Large intestine (tissue), 12 donors: ENCODE measurements at places on chromosomes 13 and 19. TPM values are rescaled to one million over a fixed set of nuclear protein-coding genes. Genes with fewer than 3 reads are reported as not detected.

GZMM gene
- 2.0 TPM for polyA plus RNA-seq

GFY gene
- polyA plus RNA-seq, result not detected

CFAP97D2 gene
- polyA plus RNA-seq, result 0.06 TPM

KLF2 gene
- 21.7 TPM for polyA plus RNA-seq

NCAN gene
- 0.39 TPM for polyA plus RNA-seq

ARHGEF7 gene
- 75.2 TPM for polyA plus RNA-seq

CLDND2 gene
- 2.7 TPM for polyA plus RNA-seq

C19orf38 gene
- polyA plus RNA-seq, result 2.7 TPM

DNA sequence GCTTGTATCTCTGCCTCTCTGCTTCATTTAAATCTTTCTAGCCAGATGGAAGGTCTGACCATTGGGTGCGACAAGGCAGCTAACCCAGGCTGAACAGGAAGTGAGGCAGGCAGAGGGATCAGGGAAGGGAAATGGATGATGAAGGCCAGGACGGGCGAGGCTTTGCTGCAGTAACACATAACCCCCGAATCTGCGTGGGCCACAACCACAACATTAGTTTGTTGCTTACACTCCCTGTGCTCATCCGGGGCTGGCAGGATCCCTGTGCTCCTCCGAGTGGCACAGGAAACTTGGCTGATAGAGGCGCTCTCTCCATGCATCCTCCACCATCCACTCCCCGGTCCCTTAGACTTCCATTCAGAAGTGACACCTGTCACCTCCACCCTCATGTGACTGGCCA lies 1.1 kb upstream of the FLT3LG start:
- DNase-seq, result no peak

DNA sequence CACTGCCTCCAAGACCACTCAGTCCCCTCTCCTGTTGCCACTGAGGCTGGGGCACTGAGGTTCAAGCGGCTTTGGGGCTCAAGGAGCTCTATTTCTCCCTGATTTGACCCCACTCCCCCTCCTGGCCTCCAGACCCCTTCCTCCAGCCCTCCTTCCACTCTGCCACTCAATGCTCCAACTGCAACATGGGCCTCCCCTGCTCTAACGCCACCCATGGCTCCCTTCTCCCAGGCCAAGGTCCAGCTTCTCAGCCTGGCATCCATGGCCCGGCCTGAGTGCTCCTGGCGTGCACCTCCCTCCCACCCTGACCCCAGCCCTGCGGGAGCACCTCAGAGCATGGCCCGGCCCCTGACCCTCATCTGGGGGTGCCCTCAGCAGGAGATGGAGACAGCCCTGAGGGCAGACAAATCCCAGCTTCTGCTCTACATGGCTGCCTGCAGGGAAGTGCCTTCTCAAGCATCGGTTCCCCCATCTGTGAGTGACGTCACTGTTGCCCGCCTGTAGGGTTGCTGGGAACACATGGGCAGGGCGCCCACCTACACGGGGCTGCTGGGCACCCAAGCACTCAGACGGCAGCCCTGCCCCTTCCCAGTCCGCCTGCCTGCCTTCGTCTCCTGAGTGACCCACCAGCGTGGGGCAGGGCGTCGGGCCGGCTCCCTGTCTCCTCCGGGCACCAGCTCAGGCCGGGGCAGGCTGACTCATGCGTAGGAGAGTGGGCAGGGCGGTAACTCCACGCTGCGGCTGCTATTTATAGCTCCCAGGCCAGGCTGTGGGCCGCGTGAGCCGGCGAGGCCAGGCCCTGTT lies 1.6 kb upstream of the DIRAS1 start:
- DNase-seq, result no peak

- no peak for DNase-seq
These were observed 18.5 kb downstream of the KCNRG start for GRCh38 chr13:50033725-50034124.

DNA sequence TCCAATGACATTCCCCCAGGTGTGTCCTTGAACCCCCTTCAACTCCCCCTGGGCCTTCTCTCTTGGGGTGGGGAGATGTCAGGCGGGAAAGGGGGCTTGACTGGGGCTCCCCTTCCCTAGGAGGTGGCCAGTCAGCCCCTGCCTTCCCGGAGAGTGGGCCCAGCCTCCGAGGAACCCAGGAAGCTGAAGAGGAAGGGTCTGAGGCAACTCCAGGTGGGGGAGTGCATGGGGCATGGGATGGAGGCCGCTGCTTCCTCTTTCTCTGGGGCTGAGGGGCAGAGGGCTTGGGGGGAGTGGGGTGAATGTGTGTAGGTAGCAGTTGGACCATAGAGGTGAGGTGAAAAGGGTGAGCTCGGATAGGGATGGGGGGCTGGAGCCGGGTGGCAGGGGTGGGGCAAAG lies 2.7 kb upstream of the INAFM1 start:
- no peak for DNase-seq

DNA sequence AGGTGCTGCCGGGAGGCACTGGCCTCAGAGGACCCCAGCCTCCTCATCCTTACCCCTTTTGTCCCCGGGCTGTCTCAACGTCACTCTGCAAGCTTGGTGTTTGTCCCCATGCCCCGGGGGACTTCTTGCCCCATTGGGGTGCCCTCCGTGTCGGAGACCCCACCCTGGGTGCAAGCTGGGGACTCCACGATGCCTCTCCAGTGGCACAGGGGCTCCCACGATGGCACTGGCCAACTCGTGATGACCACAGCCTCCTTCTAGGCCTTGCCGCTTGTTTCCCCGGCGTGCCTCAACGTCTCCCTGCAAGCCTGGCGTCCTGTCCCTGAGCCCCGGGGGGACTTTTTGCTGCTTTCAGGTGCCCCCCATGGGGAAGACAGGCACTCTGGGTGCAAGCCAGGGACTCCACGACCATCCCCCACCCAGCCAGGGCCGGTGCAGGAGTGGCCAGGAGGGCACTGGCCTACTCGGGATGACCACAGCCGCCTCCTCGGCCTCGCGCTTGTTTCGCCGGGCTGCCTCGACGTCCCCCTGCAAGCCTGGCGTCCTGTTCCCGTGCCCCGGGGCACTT lies 237.0 kb downstream of the TUBA3C start:
- DNase-seq, result no peak

GRCh38 chr13:109919715-109920375 lies 133.5 kb upstream of the IRS2 start:
- no peak for DNase-seq

GRCh38 chr19:55606471-55606787 lies 982 bp downstream of the ZNF865 start:
- no peak for DNase-seq

- DNase-seq, result peak; percentile 21
These were observed 86.3 kb downstream of the LRCH1 start for GRCh38 chr13:46639033-46639981.

GRCh38 chr19:52214241-52214640 lies 24.4 kb downstream of the PPP2R1A start:
- no peak for DNase-seq

DNA sequence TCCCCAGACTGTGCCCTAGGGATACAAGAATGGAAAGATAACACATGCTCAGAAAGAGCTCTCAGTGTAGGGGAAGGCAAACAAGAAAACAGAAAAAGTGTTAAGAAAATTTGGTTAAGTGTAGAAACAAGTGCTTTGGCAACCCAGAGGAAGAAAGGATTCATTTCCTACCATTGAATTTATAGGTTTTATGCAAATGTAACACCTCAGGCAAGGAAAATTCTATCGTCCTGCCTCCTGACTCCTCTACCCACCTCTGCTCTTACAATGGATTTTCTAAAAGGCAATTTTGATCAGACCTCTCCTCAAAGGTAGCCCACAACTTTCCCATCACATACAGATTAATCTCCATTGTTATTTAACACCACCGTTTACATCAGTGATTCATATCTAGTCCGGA lies 298.7 kb downstream of the RFC3 start:
- DNase-seq, result no peak

DNA sequence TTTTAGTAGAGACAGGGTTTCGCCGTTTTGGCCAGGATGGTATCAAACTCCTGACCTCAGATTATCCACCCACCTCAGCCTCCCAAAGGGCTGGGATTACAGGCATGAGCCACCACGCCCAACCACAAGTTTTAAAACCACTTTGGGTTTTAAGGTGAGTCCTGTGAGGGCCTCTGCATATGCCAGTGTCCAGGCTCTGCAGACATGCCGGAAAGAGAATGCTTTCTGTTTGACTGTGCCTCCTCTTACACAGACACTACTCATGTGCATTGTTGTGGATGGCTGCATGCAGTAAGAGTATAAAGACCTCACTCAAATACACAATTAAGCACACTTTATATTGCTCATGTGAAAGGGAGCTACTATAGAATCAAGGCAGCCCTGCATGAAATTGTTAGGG lies 20.8 kb upstream of the SLC25A30 start:
- DNase-seq, result no peak

GRCh38 chr13:43861863-43862262 lies 17.7 kb downstream of the CCDC122 start:
- no peak for DNase-seq

DNA sequence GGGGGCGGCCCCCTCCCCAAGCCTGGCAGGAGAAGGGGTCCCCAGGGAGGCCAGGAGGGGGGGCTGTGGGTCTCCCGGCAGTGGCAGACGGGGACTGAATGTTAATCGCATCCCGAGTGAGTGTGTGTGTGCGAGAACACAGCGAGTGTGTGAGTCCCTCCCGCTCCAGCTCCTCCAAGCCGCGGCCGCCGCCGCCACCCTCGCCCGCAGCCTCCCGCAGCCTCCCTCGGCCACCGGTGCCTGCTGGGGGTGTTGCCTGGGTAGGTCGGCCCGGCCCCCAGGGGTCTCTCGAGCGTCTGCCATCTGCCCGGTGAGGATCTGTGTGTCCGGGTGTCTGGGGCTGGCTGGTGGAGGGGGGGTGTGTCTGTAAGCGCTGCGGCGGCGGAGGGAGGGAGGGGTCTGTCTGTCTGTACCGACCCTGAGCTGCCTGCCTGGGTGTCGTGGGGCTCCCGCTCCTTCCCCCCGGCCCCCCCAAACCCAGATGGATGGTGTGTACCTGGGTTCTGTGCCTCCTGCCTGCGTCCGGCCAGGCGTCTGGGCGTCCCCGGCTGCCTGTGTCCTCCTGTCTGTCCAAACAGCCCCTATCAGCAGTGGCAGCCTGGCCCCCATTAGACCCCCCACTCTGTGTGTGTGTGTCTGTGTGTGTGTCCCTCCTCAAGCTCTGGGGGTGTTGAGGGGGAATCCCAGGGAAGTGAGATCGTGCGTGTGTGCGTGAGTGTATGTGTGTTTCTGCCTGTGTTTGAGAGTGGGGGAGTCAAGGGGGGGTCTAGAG lies at the start of gene GRIN2D:
Gene GRIN2D (plus strand): TSS at position 110 of the 772 bp plus-strand sequence. CDS start 4,725 bp downstream, outside the sequence.
- DNase-seq, result peak; percentile 29

- DNase-seq, result no peak
These were observed 23.9 kb downstream of the POP4 start for GRCh38 chr19:29629836-29630534.

DNA sequence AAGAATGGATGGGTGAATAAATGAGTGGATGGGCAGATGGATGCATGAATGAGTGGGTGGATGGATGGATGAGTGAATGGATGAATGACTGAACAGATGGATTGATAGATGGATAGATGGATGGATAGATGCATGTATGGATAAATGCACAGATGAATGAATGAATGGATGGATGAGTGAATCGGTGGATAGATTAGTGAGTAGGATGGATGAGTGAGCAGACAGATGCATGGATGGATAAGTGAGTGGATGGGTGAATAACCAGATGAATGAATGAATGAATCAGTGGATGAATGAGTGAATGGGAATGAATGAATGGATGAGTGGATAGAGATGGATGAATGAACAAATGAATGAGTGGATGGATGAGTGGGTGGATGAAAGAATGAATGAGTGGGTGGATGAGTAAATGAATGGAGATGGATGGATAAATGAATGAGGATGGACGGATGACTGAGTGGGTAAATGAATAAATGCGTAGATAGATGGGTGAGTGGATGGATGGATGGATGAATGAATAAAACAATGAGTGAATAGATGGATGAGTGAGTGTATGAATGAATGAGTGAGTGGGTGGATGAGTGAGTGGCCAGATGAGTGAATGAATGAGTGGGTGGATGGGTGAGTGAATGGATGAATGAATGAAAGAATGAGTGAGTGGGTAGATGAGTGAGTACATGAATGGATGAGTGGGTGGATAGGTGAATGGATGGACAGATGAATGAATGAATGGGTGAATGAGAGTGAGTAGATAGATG lies 13.0 kb downstream of the GAS6 start:
- no peak for DNase-seq

DNA sequence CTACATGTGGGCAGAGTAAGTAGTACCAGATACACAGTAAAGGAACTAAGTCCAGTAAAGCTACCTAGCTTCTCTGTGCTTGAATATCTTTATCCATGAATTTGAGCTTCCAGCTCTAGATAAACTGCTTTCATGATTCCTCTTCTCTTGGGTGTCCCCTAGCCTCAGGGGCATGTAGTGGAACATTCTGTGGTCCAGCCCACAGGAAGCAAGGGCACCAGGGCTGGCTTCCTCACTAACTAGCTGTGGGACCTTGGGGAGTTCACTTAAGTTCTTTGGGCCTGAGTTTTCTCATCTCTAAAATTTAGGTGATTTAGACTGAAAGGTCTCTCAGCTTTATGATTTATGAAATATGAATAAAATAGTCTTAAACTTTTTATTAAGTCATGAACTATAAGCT lies 185.7 kb downstream of the KATNAL1 start:
- DNase-seq, result no peak

- no peak for DNase-seq
These were observed 10.4 kb downstream of the SPINT2 start for GRCh38 chr19:38274739-38275138.

DNA sequence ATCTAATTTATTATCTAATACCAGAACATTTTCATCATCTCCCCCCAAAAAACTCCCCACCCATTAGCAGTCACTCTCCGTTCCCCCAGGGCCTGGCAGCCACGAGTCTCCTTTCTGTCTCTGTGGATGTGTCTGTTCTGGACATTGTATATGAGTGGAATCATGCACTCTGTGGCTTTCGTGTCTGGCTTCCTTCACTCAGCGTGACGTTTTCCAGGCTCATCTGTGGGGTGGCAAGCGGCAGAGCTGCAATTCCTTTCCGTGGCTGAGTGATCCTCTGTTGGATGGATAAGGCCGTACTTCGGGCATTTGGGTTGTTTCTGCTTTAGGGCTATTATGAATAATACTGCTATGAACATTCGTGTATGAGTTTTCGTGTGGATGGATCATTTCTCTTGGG lies 3.1 kb downstream of the AP2S1 start:
- no peak for DNase-seq

- DNase-seq, result no peak
These were observed 6.1 kb downstream of the AP2A1 start for GRCh38 chr19:49772850-49773432.

GRCh38 chr13:109157275-109157674 lies 527.9 kb downstream of the MYO16 start:
- no peak for DNase-seq
